MM.1S (cell line): ENCODE measurements at places on chromosomes 1 and 21.

- DNase-seq = peak; percentile 61
Observed at GRCh38 chr1:86419277-86419903, 4.6 kb upstream of the CLCA2 start.

DNA sequence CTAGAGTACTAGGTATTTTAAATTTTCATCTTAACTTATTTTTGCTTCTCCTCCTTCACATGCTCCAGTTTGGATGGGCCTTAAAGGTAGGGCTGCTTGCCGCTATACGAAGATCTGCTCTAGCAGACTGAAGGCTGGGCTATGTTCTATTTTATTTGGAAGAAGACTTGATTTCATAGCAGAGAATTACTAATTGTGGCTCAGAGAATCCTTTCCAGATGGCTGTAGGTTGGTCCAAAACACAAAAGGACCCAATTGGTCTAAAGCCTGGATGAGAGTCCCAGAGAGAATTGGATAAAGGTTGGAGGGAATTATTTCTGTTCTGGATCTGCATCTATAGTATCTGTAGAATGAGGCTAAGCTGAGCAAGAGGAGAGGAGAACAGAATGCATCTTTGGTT is 719.4 kb upstream of the PTBP2 start:
- no peak for DNase-seq

GRCh38 chr1:237098541-237098940 is 56.6 kb downstream of the RYR2 start:
- no peak for DNase-seq

GRCh38 chr1:93813076-93813475 is 65.9 kb downstream of the DNTTIP2 start:
- DNase-seq = no peak

GRCh38 chr21:35138665-35139381 is 89.7 kb upstream of the RUNX1 start:
- DNase-seq = no peak

- DNase-seq = no peak
Observed at GRCh38 chr21:42222821-42223390, 4.0 kb downstream of the ABCG1 start.

GRCh38 chr1:22418933-22419382 is 32.7 kb upstream of the ZBTB40 start:
- DNase-seq = peak; percentile 70
